ENCODE measurements at places on chromosomes 1 and 21. TPM values are rescaled to one million over a fixed set of nuclear protein-coding genes. Genes with fewer than 3 reads are reported as not detected.

Gene TMEM200B
- total RNA-seq, result 8.7 TPM

Gene S100A3
- total RNA-seq, result not detected

Gene GFI1
- total RNA-seq, result not detected

Gene ASAP3
- 98.2 TPM for total RNA-seq

Gene AMPD1
- total RNA-seq, result not detected

Gene CYB5RL
- total RNA-seq, result 8.4 TPM

Gene MPZ
- 1.9 TPM for total RNA-seq

Gene PER3
- total RNA-seq, result 10.4 TPM

Gene GJA8
- not detected for total RNA-seq

Gene KCNJ15
- not detected for total RNA-seq

Gene POMGNT1
- 33.2 TPM for total RNA-seq

Gene HSPA6
- total RNA-seq, result not detected

Gene TSPAN1
- total RNA-seq, result not detected

Gene TTC39A
- 5.4 TPM for total RNA-seq

Gene MAN1C1
- total RNA-seq, result 11.6 TPM

Gene GBP4
- 0.03 TPM for total RNA-seq

Gene L1TD1
- 280 TPM for total RNA-seq

Gene SLC35E2B
- 63.0 TPM for total RNA-seq

Gene TMEM269
- total RNA-seq, result 0.45 TPM

Gene LCE6A
- total RNA-seq, result not detected

Gene WDR47
- total RNA-seq, result 5.2 TPM

Gene KCNE2
- total RNA-seq, result 0.28 TPM

Gene NBPF6
- total RNA-seq, result not detected

Gene FCRL6
- total RNA-seq, result not detected

Gene IL22RA1
- total RNA-seq, result not detected

Gene DYNLT5
- total RNA-seq, result 2.8 TPM

Gene CASQ1
- total RNA-seq, result 2.8 TPM

Gene LCE1D
- total RNA-seq, result not detected

Gene SLC9C2
- 1.1 TPM for total RNA-seq

Gene PEAR1
- total RNA-seq, result 0.28 TPM
